Esophagus squamous epithelium (tissue), 5 donors: ENCODE measurements at places on chromosomes 2 and 18.

DNA sequence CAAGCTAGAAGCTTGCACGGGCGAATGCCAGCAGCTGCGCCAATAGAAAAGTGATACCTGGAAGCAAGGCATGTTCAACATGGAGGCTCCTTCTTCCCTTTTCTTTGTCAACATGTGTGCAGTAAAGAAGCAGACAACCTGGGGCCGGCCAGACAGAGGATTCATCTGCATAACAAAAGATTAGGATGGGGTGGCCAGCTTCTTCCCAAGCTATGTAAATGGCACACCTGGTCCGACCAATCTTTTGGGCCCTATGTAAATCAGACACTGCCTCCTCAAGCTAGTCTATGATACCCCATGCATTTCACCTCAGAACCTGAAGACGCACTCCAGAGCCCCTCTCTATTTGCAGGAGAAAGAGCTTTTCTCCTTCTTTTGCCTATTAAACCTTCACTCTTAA is 66.4 kb upstream of the TGFA start:
- no peaks in the 10 kb centered on the region for H3K36me3 ChIP-seq
- peaks cover 27% of the 10 kb centered on the region for H3K4me1 ChIP-seq
- H3K4me3 ChIP-seq = no peak overlapping the region
- no peak overlapping the region for H3K27ac ChIP-seq
- no peaks in the 10 kb centered on the region for H3K27me3 ChIP-seq
- no peak for DNase-seq

DNA sequence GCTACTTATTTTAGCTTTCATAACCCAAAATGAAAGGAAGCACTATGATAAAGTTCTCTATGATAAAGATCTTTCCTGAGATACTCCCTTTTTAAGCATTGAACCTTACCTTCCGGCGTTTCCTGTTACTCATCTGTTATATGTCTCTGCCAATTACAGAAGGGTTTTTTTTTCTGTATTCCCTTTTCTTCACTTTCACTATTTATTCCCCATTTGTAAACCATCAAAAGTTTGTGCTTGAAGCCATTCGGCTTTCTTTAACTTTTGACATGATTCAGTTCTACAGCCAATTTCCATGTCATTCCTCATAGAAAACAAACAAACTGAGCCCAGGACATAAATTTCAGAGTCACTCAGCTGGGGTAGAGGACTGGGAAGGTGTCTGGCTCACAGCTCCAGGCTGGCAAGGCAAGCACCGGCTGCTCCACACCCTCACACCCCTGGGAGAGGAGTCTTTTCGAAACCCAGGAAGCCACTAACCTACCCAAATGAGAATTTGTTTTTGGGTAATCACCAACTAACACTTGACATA is 429.4 kb upstream of the TRIB2 start:
- DNase-seq = no peak
- H3K4me1 ChIP-seq = peaks cover 20% of the 10 kb centered on the region
- peak overlapping the region; percentile 45 for H3K27ac ChIP-seq
- H3K4me3 ChIP-seq = peak overlapping the region; percentile 16
- no peaks in the 10 kb centered on the region for H3K36me3 ChIP-seq

GRCh38 chr2:119425620-119426395 is 5.8 kb upstream of the TMEM37 start:
- no peak overlapping the region for H3K27ac ChIP-seq
- no peak overlapping the region for H3K4me3 ChIP-seq
- H3K27me3 ChIP-seq = no peaks in the 10 kb centered on the region
- H3K4me1 ChIP-seq = peaks cover 46% of the 10 kb centered on the region
- DNase-seq = no peak

DNA sequence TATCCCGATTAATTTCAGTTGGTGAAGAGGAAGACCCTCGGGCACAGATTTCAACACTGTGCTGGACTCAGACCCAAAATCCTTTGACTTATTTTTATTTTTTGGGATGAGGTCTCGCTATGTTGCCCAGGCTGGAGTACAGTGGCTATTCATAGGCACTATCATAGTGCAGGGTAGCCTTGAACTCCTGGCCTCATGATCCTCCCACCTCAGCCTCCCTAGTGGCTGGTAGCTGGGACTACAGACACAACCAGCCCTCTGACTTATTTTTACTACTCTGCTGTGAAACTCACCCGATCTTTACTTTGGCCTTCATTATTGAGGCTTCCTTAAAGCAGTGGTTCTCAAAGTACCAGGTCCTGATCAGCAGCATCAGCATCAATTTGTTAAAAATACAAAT is 18.2 kb upstream of the ADAM17 start:
- no peak overlapping the region for H3K4me3 ChIP-seq
- H3K27ac ChIP-seq = no peak overlapping the region
- H3K27me3 ChIP-seq = no peaks in the 10 kb centered on the region
- H3K4me1 ChIP-seq = no peaks in the 10 kb centered on the region

DNA sequence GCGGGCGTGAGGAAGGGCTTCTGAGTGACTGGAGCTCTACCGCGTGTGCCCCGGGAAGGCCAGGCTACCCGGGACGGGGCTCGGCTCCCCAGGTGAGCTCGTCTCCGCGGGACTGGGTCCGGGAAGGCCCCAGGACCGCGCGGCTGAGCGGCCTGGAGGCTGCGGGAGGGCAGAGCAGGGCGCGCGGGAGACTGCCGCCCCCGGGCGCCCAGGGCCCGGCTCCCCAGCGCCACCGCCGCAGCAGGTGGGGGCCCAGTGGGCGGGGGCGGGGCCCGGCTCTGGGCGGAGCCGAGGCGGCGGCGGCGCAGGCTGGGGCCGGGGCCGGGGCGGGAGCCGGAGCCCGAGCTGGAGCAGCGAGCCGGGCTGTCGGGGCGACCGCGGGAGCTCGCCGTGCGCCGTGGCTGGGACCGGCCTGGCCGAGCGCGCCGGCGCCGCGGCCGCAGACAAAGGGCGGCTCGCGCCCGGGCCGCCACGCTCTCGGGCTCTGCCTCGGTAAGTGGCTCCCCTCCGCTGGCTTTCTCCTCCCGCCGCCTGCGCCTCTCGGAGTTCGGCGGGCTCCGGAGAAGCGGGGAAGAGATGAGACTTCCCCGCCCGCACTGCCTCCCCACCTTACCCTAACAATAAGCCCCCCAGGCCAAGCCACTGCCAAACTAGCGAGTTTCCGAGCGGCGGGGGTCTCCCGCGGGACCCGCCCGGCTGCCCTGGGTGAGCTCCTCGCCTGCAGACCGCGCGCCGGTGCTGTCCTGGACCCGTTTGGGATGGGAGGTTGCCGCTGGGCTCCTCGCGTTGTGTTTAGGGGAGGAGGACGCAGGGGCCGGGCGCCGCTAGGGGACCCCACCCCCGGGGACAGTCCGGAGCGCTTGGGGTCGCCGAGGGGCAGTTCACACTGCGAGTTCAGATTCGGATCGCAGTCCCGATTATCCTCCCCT is at the start of gene MAPK4:
Gene MAPK4 (plus strand): TSS at position 336 of the 929 bp plus-strand sequence. CDS start 103,872 bp downstream, outside the sequence.
- H3K27ac ChIP-seq = peak within 1 kb of the TSS; percentile 65
- peak within 1 kb of the TSS; percentile 62 for H3K4me3 ChIP-seq
- peaks cover 26% of the 10 kb centered on the region for H3K4me1 ChIP-seq
- H3K36me3 ChIP-seq = no peaks in the 10 kb centered on the region
- DNase-seq = no peak

DNA sequence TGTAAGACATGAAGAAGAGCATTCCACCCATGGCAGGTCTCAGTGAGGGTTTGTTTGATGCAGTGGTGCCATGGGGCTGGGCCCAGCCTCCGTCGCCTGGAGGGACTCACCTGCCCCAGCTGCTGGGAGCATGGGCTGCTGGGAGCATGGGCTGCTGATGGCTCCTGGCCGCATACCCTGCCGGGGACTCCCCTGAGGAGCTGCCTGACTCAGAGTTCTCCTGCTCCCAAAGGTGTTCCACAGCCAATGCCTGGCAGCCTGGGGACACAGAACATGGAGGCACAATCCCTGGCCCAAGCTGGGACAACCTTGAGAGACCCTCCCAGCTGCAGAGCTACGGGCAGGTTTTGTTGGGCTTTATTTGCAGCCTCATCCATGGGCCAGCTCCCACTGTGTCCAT is 108.4 kb downstream of the COPS8 start:
- no peaks in the 10 kb centered on the region for H3K27me3 ChIP-seq
- DNase-seq = no peak
- H3K36me3 ChIP-seq = no peaks in the 10 kb centered on the region
- H3K4me1 ChIP-seq = no peaks in the 10 kb centered on the region

- H3K27me3 ChIP-seq = no peaks in the 10 kb centered on the region
- no peak for DNase-seq
- H3K36me3 ChIP-seq = no peaks in the 10 kb centered on the region
- H3K4me3 ChIP-seq = no peak overlapping the region
- no peaks in the 10 kb centered on the region for H3K4me1 ChIP-seq
These were observed 184.4 kb downstream of the MYO3B start for GRCh38 chr2:170362313-170362870.

GRCh38 chr18:79070486-79070885 is 1.3 kb downstream of the ATP9B start:
- peaks cover 3% of the 10 kb centered on the region for H3K4me1 ChIP-seq
- no peaks in the 10 kb centered on the region for H3K27me3 ChIP-seq
- no peak overlapping the region for H3K27ac ChIP-seq
- H3K4me3 ChIP-seq = peak overlapping the region; percentile 97

DNA sequence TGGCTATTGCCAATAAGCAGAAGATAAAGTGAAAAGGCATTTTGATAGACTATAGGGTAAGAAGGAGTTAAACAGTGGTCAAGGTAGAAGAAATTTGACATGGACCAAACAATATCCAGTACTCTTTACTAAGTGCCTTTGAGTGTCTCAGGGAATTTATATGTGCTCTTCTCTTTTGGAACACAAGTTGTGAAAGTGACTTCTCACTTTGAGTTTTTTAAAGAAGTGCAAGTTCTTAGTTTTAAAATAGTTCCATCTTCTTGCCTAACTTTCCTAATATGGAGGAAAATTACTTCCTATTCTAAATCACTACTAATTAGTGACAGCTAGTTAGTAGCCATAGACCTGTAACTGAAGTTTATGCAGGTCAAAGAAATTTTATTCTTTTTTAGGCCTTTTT is 63.4 kb downstream of the AFTPH start:
- H3K27ac ChIP-seq = no peak overlapping the region
- no peak for DNase-seq
- H3K36me3 ChIP-seq = peaks cover 68% of the 10 kb centered on the region
- H3K4me1 ChIP-seq = peaks cover 26% of the 10 kb centered on the region
- H3K4me3 ChIP-seq = no peak overlapping the region
